K562 (cell line): ENCODE measurements at places on chromosomes 1 and 21.
A peak's percentile ranks its signal among the peaks of the same experiment; 100 is the strongest.

GRCh38 chr1:18849261-18849711, 10.2 kb downstream of the TAS1R2 start:
- DNase-seq, result no peak

GRCh38 chr21:41752231-41752681, 14.6 kb downstream of the RIPK4 start:
- DNase-seq, result no peak

GRCh38 chr21:38777531-38777930, 28.2 kb upstream of the ETS2 start:
- no peak for DNase-seq

DNA sequence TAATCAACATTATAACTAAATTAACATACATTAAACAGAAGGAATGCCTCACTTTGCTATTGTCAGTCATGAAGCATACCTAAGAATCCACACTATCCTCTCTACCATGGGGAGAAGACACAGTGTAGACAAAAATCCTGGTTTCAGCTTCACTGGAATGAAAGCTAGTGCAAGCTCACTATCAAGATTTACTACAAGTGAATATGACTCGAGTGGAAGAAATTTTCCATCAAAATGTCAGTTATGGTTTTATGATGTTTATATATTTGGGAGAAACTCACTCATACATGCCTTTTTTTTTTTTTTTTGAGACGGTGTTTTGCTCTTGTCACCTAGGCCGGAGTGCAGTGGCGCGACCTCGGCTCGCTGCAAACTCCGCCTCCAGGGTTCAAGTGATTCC, 424.3 kb downstream of the KCNT2 start:
- no peak for DNase-seq

GRCh38 chr1:25431955-25432719, 1.4 kb downstream of the MACO1 start:
- DNase-seq, result no peak

DNA sequence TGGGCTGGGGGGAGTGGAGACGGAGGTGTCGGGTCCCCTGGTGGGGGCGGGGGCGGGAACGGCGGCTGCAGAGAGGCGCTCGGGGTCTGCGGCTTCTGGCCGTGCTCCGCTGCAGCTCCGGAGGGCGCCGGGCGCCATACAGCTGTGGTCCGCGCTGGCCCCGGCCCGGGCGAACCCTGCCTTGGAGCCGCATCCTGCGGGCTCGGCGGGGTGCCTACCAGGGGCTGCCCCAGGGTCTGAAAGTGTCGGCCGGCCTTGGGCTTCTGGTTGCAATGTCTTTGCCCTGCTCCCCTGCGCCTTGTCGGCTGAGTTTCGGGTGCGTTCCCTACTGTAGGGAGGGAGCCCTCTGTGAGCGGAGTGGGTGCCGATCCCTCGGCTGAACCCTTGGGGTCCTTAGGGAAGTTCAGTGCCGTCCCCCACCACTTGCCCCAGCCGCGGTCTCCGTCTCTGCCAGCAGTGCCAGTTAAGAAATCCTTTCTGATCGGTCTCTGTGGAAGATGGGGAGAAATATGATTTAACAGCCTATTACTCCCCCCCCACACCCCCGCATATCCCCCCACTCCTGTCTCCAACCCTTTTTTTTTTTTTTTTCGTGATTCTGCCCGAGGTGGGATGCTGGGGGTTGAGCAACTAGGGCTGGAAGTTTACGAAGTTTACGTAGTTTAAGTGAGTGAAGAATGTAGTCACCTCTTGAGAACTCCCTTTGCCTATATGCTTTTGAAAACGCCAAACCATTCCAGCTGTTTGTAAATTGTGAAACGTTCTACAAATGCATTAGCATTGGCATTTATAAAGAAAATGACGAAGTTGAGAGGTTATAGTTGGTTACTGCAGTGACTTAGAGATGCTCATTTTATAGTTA, 588 bp downstream of the NEXN start:
- peak; percentile 34 for DNase-seq

DNA sequence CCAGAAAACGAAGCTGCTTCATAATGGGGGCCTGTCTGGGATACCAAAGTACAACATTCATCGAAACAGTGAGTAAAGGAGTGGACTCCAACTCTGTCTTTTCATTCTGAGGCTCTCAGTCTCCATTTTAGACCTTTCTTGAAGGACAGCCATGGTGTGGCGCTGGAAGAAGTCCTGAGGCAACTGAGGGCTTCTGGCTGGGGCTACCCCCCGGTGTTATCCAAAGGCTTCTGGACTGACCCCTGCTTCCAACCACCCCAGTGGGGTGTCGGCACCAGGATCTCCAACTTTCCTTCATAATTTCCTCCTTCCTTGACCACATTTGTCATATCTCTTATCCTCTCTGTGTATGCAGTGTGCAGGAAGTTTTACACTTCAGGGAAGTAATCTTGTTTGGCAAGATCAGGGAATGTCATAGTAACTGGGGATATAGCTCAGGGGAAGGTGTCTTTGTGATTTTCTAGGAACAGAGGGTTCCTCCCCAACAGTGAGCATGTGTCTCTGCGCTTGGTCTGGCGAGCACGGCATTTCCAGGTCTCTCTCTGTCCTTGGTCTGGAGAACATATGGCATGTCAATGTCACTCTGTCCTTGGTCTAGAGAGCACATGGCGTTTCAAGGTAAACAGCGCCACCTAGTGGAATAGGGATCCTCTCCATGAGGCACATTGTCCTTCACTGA, 19.4 kb upstream of the BSDC1 start:
- DNase-seq, result peak; percentile 84

GRCh38 chr1:226644541-226645176, 94.4 kb downstream of the ITPKB start:
- no peak for DNase-seq

- DNase-seq, result no peak
Measured at GRCh38 chr1:51000651-51001050, 30.6 kb downstream of the CDKN2C start.

GRCh38 chr1:21260405-21261125, 29.7 kb downstream of the ECE1 start:
- no peak for DNase-seq

DNA sequence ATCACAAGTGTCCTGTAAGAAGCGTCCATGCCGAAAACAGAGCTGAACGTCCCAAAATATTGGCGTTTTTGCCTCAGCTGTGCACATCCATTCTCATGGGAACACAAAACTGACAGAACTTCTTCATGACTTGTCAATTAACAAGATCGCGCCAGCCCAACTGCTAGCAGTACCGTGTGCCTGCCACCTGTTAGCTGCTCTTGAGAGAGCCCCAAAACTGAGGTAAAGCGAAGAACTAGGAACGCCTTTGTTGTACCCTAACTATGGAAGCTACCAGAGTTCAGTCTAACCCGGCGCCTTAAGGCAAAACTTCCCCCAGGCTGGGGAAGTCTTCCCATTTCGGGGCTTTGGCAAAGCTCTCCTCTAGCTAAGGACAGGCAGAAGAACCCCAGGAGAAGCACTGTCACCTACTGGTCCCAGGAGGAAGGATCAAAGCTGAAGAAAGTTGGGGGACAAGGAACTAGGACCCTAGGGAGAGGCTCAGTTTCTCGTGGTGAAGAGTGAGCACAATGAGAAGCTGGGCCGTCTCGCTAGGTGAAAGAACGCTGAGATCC, 719 bp downstream of the EYA3 start:
- DNase-seq, result peak; percentile 55

GRCh38 chr1:109918671-109919070, 8.0 kb downstream of the CSF1 start:
- no peak for DNase-seq

DNA sequence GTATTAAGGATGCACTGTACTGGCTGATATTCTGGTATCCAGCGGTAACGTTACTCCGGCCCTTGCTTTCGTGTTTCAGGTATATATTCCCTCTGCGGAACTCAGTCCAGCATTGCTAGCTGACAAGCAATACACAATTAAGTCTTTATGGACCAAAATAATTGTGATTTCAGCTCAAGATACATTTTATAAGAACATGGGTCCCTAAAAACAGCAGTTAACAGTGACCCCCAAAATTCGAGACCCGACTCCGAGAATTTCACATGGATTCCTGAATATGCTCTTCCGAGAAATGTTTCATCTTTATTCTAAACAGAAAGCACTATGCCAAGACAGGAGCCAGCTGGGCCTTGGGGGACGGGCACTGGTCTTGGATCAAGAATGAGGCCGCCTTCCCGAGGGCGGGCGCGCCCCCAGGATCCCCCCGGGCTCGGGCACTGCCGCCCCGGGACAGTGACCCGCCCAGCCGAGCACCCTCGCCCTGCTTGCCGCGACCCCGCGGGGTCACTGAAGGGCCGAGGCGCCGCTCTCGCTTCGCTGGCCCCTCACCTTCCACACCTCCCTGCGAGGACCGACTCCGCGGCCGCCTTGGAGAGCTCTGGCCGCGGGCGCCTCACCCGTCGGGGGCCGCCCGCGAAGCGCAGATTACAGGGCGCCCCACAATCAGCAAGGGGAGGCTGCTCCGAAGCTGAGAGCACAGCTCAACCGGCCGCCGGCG, 610 bp downstream of the SCYL3 start:
- DNase-seq, result no peak

- no peak for DNase-seq
Measured at GRCh38 chr1:228846952-228847351, 111.7 kb downstream of the RHOU start.

DNA sequence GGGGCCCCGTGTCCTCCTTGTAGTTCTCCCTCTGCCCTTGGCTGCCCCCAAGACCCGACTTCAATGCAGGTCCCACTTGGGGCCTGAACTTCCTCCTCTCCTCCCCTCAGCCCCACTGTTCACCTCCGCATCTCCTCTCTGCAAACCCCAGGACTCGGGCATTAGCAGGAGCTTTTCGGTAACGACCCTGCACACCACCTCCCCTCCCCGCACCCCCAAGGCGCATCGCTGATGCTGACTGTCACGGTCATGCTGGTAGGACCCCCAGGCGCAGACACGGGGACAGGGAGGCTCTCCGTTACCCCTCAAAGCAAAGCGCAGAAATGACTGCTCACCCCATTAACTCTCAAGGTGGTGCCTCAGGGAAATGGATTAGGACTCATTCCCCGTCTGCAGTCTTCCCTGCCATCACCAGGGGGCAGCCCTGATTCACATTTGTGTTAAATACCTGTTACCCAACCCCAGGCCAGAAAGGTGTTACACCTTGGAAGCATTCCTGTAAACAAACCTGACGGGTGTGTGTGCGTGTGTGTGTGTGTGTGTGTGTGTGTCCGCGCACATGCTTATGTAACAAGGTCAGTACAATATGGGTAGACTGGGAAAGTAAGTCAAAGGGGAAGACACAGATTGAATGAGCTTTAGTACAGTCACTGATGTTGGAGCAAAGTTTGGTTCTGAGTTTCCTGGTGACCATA, 6.4 kb upstream of the GUCA2B start:
- peak; percentile 77 for DNase-seq

DNA sequence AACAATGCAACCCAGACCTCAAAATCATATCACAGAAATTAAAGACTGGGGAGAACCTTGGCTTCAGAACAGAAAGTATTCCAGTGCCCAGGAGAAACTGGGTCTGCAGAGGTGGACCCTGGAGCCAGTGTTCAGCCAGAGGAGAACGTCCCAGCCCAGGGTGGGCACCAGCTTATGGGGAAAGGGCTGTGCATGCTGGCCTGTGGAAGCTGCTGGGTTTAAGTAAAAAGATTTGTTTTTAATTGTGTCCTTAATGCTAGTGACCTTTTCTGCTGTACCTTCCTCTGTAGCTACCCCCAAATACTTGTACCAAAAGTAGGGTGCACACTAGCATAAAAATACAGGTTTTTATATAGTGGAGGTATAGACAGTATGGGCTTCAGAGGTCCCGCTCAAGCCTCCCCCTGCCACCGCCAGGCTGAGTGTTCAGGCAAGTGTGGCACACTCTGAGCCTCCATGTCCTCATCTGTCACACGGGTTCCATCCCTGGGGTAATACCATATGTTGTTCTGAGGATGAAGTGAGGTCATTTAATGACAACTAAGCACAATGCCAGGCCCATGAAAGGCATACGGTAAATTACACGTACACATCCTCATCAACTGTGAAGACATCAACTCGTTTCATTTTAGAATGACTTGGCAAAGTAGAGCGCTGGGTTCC, 47.0 kb downstream of the SLC37A1 start:
- DNase-seq, result no peak

GRCh38 chr1:41607808-41608207, 123.3 kb upstream of the EDN2 start:
- no peak for DNase-seq

DNA sequence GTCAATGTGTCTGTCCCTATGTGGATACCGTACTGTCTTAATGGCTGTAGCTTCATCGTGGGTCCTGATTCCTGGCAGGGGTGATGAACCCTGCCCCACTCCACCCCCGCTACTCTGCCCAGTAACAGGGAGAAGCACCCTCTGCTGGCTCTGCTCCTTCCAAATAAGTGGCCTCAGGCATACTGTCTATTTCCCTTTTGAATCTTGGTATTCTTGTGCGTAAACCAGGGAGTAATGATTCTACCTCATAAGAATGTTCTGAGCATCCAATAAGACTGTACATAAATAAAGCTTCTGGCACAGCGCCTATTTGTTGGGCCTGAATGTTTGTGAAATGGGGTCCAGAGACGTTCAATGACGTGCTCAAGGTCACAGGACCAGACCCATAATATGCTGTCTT, 35.2 kb upstream of the CTPS1 start:
- DNase-seq, result no peak

GRCh38 chr1:167714098-167714438, 7.7 kb upstream of the MPZL1 start:
- DNase-seq, result peak; percentile 90

- DNase-seq, result no peak
Measured at GRCh38 chr1:7424352-7424890, 346.7 kb upstream of the VAMP3 start.

- no peak for DNase-seq
Measured at GRCh38 chr21:21963911-21964310, 965.7 kb downstream of the NCAM2 start.

DNA sequence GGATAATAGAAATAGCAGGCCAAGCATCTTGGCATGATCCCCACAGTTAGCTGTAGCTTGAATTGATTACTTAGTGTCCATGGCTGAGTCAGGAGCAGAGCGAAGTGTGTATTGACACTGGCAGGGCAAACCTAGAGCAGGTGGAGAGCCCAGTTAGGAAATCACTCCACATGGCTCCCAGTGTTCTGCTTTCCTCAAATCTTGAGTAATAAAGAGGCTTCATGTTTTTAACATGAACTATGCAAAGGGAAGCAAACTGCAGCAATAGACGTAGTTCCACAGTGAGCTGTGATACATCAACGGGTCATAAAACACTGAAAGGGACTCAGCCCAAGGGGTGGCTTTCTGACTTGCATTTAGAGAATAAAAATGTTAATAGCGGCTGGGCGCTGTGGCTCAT, 28.9 kb downstream of the RHEX start:
- DNase-seq, result no peak

GRCh38 chr1:41249319-41249718, 7.2 kb upstream of the SCMH1 start:
- no peak for DNase-seq

- DNase-seq, result no peak
Measured at GRCh38 chr1:101280942-101281654, 44.3 kb downstream of the S1PR1 start.

DNA sequence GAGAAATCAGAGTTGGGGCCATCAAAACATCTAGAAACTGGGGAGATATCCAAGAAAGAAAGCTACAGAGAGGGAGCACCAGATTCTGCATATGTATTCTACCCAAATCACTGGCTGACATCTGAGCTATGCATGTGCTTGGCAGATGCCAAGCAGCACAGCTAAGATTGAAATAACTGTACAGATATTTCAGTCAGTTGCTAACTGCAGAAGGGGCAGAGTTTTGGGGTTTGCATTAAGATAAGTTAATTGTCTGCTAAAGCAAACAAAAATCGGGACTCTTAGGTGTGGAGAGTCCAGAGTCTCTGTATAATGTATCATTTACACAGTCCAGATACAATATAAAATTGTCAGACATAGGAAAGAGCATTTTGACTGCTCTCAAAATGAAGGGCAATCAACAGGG, 437.1 kb downstream of the PTBP2 start:
- no peak for DNase-seq
